ENCODE measurements at places on chromosomes 5 and 9.

GRCh38 chr9:35553670-35554543, 51.2 kb upstream of the TESK1 start:
- peak; percentile 88 for DNase-seq

- DNase-seq = no peak
These were observed 13.9 kb downstream of the ZCCHC9 start for GRCh38 chr5:81315336-81315735.

DNA sequence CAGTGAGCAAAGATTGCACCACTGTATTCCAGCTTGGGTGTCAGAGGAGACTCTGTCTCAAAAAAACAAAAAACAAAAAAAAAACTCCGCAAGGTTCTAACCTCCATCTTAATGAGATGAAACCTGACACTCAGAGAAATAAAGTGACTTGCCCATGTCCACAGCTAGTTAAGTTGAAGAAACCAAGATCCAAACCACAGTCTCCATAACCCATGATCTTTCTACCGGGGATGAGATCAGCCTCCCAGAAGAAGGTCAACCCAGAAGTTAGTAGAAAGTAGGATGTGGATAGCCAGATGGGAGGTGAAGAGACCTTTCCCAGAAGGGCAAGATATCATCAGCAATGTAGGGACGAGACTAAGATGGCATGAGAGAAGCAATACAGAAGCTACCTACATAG, 140.4 kb upstream of the ADRA1B start:
- no peak for DNase-seq

DNA sequence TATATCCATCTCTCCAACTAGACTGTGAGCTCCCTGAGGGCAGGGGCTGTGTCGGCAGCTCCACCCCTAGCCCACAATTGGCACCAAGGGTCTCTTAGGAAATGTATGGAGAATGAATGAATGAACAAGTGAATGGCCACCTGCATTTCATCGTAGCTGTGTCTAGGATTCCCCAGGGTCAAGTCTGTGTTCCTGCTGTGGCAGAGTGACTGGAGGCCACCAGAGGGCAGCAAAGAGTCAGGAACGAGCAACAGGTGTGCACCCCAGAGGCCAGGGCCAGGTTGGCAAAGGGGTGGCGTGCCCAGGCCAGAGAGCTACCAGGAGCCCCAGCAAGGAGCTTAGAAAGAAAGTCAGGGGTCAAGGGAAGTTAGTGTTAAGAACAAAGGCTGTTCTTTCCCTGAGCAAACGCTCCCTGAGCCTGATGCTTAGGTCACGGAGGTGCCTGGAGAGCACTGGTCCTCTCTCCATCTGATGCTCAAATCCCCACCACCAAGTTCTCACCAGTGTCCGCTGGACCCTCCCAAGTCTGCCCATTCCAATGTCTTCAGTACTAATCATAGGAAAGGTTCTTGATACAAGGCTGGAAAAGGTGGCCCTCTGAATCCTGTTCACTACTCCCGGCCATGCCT, 160.7 kb downstream of the PAX5 start:
- DNase-seq = peak; percentile 55

- no peak for DNase-seq
These were observed 12.8 kb upstream of the CAMK4 start for GRCh38 chr5:111211341-111211740.

DNA sequence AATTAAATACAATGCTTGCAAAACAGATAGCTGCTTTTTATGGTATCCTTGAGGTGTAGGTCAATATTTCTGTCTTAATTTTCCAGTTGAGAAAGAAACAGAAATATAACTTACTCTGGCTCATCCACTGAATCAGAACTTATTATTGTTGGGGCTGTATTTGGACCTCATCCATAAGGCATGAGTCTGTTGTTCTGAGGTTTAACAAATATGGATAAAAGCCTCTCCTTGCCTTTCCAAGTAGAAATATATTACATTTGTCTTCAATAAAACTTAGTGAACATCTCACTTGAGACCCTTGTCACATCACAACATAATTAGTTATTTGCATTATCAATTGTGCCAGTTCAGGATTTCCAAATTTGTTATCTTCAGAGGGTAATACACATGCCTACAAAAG, 525.8 kb downstream of the AGTPBP1 start:
- no peak for DNase-seq

GRCh38 chr5:149062371-149063016, 368 bp downstream of the SH3TC2 start:
- peak; percentile 60 for DNase-seq

- peak; percentile 72 for DNase-seq
These were observed 5.6 kb upstream of the CAMK2A start for GRCh38 chr5:150295172-150295634.

DNA sequence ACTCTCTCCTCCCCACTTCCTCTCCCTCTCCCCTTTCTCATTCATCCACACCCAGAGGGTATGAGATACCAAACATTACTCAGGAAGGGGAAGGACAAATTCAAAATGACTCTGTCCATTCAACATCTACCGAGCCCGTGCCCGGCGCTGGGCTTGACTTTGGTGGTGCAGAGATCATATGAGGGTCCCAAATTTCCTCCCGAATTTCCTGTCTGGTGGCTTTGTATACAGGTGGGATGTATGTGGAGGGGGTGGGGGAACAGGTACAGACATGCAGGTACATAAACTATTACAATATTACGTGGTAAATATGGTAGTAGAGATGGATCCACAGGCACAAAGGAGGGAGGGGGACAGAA, 21.8 kb upstream of the GABRP start:
- no peak for DNase-seq

DNA sequence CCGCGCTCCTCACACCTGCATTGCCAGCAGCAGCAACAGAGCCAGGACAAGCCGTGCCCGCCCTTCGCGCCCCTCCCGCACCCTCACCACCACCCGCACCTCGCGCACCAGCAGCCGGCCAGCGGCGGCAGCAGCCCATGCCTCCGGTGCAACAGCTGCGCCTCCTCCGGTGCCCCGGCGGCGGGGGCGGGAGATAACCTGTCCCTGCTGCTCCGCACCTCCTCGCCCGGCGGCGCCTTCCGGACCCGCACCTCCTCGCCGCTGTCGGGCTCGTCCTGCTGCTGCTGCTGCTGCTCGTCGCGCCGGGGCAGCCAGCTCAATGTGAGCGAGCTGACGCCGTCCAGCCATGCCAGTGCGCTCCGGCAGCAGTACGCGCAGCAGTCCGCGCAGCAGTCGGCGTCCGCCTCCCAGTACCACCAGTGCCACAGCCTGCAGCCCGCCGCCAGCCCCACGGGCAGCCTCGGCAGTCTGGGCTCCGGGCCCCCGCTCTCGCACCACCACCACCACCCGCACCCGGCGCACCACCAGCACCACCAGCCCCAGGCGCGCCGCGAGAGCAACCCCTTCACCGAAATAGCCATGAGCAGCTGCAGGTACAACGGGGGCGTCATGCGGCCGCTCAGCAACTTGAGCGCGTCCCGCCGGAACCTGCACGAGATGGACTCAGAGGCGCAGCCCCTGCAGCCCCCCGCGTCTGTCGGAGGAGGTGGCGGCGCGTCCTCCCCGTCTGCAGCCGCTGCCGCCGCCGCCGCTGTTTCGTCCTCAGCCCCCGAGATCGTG, 517 bp downstream of the KCNN2 start:
- DNase-seq = no peak

DNA sequence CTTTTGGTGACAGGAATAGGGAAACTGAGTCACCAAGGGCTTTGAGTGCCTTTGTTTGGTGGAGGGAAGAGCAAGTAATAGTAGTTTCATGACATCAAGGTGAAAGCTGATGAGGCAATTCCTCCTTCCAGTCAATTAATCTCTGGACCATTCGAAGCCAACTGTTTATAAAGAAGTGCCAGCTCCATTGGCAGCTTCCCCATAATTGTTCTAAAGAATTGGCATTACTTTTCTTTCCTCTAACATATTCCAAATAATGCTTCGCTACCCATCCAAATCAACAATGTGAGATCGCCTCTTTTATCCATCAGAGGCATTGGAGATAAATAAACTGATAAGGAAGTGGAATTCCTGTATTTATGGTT, 132.4 kb downstream of the NPR3 start:
- no peak for DNase-seq

All from suppressor macrophage (primary cell).